Stimulated activated CD8-positive, alpha-beta memory T cell treated with anti-CD3 and anti-CD28 coated beads, Interleukin-7, amount 100 ng/mL, for 1 hour (primary cell): ENCODE measurements at places on chromosomes 6 and 20.

GRCh38 chr6:53325785-53326184 is 23.0 kb downstream of the ELOVL5 start:
- DNase-seq, result no peak

GRCh38 chr20:41264819-41265218 is 52.7 kb downstream of the ZHX3 start:
- no peak for DNase-seq

- DNase-seq, result no peak
Observed at GRCh38 chr20:19071902-19072498, 140.4 kb upstream of the SLC24A3 start.

GRCh38 chr6:44009425-44010321 is 117.6 kb downstream of the MRPL14 start:
- no peak for DNase-seq
